ENCODE measurements at places on chromosomes 16 and 17.

DNA sequence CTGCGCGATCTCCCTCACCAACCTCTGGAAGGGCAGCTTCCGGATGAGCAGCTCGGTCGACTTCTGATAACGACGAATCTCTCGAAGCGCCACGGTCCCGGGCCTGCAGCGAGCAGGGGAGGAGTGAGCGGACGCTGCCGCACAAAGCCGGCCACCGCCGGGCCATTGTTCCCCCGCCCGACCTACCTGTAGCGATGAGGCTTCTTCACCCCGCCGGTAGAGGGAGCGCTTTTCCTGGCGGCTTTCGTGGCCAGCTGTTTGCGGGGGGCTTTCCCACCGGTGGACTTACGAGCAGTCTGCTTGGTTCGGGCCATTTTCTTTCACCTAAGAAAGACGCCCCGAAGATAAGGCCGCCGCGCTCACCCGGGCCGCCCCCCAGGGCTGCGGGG, 5.8 kb upstream of the UNK start:
- peaks cover 51% of the 10 kb centered on the region for H3K27me3 ChIP-seq
- peak overlapping the region; percentile 98 for H3K4me3 ChIP-seq
- H3K4me1 ChIP-seq: peaks cover 68% of the 10 kb centered on the region
- H3K27ac ChIP-seq: peak overlapping the region; percentile 91
- peaks cover 38% of the 10 kb centered on the region for H3K36me3 ChIP-seq

GRCh38 chr17:29593591-29594518, 923 bp downstream of the ANKRD13B start:
- peaks cover 37% of the 10 kb centered on the region for H3K4me1 ChIP-seq
- H3K4me3 ChIP-seq: peak overlapping the region; percentile 67
- no peaks in the 10 kb centered on the region for H3K36me3 ChIP-seq
- DNase-seq: no peak
- peaks cover 4% of the 10 kb centered on the region for H3K27me3 ChIP-seq

- H3K36me3 ChIP-seq: no peaks in the 10 kb centered on the region
- H3K27ac ChIP-seq: no peak overlapping the region
- peaks cover 4% of the 10 kb centered on the region for H3K27me3 ChIP-seq
- no peak overlapping the region for H3K4me3 ChIP-seq
- no peak for DNase-seq
These were observed 16.2 kb upstream of the PHF12 start for GRCh38 chr17:28967221-28968135.

GRCh38 chr16:87457709-87458423, 35.0 kb downstream of the ZCCHC14 start:
- H3K27me3 ChIP-seq: peaks cover 2% of the 10 kb centered on the region
- no peak for DNase-seq
- peaks cover 5% of the 10 kb centered on the region for H3K4me1 ChIP-seq
- no peak overlapping the region for H3K4me3 ChIP-seq
- no peak overlapping the region for H3K27ac ChIP-seq

GRCh38 chr17:27538156-27538955, 82.1 kb downstream of the KSR1 start:
- H3K36me3 ChIP-seq: no peaks in the 10 kb centered on the region
- H3K4me1 ChIP-seq: peaks cover 29% of the 10 kb centered on the region
- no peak for DNase-seq
- H3K27me3 ChIP-seq: no peaks in the 10 kb centered on the region
- H3K27ac ChIP-seq: no peak overlapping the region

DNA sequence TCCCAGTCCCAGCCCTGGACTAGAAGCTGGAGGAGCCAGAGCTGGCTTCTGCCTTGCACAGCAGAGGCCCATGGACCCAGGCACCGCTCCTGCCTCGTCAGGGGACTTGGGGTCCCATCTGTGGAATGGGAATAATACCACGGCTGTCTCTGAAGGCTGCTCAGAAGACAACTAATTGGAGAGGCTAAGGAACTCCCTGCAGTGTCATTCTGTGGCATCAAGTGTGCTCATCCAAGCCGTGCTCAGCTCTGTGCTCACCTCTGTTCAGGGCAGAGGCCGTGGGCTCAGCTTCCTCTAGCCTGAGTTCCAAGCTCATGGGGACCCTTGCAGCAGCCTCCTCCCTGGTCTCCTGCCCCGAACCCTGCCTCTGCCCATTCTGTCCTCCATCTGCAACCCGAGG, 31.8 kb downstream of the BEAN1 start:
- no peaks in the 10 kb centered on the region for H3K36me3 ChIP-seq
- no peak overlapping the region for H3K4me3 ChIP-seq
- no peak for DNase-seq
- no peak overlapping the region for H3K27ac ChIP-seq
- H3K4me1 ChIP-seq: no peaks in the 10 kb centered on the region
- H3K27me3 ChIP-seq: peaks cover 24% of the 10 kb centered on the region

- peaks cover 5% of the 10 kb centered on the region for H3K27me3 ChIP-seq
- no peaks in the 10 kb centered on the region for H3K36me3 ChIP-seq
- H3K4me1 ChIP-seq: no peaks in the 10 kb centered on the region
- no peak for DNase-seq
- H3K4me3 ChIP-seq: no peak overlapping the region
These were observed 23.1 kb upstream of the RPL38 start for GRCh38 chr17:74180336-74180735.
